Left lung (tissue), 14 donors: ENCODE measurements at places on chromosomes 4 and X.

DNA sequence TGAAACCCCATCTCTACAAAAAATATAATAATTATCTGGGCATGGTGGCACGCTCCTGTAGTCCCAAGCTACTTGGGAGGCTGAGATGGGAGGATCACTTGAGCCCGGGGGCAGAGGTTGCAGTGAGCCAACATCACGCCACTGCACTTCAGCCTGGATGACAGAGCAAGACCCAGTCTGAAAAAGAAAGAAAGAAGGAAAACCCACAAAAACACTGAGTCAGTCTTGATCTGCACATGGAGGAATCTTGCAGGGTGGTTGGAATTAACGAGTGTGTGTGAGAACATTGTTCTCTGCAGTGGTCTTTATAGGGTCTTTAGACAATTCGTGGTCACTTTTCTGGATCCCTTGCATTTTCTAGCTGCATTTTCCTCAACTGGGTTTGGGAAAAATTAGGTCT, 23.2 kb downstream of the ADD1 start:
- DNase-seq = no peak

- DNase-seq = no peak
These were observed 60.8 kb downstream of the REPS2 start for GRCh38 chrX:17007134-17007768.

DNA sequence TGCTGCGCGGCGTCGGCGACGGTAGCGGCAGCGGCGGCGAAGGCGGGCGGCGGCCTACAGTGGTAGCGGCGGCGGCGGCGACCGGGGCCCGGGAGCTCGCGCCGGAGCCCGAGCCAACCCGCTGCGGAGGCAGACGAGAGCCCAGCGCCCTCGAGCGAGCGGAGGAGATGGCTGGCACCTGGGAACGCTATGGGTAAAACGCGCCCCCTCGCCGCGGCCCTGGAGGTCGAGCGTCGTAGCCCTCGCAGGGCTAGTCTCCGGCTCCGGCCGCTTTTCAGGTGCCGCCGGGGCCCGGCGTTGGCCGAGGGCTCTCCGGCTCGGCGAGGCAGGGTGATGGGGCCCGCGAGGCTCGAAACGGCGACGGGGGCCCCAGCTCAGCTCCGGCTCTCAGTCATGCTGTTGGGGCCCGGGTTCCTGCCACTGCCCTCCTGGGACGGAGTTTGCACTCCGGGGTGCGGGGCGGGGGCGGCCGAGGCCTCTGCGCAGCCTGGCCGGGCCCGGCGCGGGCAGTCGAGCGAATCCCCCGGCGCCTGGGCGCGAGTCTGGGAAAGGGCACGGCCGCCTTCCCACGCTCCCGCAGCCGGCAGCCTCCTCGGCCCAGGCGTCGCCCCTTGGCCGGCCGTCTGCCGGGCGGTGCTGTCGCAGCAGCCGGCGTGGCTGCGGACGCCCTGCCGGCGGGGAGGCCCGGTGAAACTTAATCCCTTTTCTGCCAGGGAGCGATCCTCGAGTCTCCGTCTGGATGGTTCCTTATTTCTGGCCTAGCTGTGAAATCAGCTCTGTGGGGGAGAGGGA, 768 bp downstream of the MID2 start:
- DNase-seq = peak; percentile 56

GRCh38 chr4:28350485-28350884, 1489.8 kb downstream of the STIM2 start:
- DNase-seq = no peak

GRCh38 chrX:38166478-38167083, 54.1 kb downstream of the SRPX start:
- DNase-seq = no peak

DNA sequence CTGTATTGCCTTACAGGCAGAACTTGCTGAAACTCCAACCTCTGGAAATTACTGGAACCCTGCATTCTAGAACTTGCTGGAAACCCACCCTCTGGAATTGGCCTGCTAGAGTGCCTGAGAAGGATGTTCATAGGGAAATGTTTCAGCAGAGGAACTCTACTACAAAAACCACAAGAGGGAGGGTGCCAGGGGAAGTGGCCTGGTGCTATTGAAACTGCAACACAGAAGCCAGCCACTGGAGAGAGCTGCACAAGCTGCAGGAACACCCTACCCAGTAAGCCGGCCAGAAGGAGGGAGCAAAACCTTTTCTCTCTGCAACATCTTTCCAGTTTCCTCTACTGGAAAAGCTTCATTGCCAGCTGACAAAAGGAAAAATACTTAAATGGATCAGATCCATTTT, 2.5 kb upstream of the BRWD3 start:
- DNase-seq = peak; percentile 44

GRCh38 chrX:133837091-133837490, 148.3 kb downstream of the GPC3 start:
- DNase-seq = no peak

DNA sequence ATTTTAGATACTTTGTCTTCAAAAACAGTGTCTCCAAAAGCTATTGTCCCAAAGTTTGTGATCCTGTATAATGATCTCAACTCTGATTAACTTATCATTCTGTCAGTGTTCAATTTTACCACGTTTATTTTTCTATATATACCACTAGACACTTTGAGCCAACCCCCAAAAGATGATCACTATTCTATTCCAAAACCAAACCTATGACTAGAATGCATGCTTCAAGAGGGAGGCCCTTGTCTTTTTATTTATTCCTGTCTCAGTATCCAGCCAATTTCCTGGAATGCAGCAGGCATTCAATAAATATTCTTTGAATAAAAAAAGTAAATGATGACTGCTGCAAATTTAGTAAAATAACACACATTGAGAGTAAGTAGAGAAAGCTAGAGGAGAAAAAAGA, 275.6 kb downstream of the LDB2 start:
- DNase-seq = no peak

- DNase-seq = no peak
These were observed 34.6 kb upstream of the MID1 start for GRCh38 chrX:10654960-10655359.

GRCh38 chr4:154559494-154560418, 3.1 kb upstream of the FGB start:
- DNase-seq = no peak

GRCh38 chr4:112807083-112807482, 170.1 kb downstream of the LARP7 start:
- no peak for DNase-seq

GRCh38 chr4:28505064-28505463, 1644.4 kb downstream of the STIM2 start:
- no peak for DNase-seq

- no peak for DNase-seq
These were observed 21.3 kb downstream of the CD99 start for GRCh38 chrX:2712428-2712827.

GRCh38 chrX:71302461-71303213, 1.1 kb downstream of the ITGB1BP2 start:
- no peak for DNase-seq

- no peak for DNase-seq
These were observed 9.0 kb upstream of the TSPYL2 start for GRCh38 chrX:53073115-53073586.

DNA sequence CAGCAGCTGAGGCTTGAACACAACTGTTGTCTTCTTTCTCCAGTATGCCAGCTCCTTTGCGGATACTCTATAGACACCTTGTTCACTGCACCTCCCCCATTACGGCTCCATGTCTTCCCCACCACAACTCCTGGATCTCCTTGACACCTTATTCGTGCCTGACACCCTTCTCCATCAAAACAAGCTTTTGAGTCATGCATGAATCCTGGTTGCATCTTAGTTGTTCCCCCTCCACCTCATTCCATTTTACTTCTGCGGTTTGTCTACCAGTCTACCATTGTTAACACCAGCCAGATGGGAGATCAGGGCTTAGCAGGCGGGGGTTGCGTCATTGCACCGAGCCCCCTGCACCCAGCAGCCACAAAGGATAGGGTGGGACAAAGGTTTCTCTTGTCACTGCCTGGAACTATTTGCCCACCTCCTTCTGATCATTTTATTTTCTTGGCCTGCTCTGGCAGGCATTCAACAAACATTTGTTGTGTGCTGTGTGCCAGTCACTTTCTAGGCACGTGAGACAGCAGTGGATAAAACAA, 2.0 kb upstream of the CDK16 start:
- DNase-seq = no peak

DNA sequence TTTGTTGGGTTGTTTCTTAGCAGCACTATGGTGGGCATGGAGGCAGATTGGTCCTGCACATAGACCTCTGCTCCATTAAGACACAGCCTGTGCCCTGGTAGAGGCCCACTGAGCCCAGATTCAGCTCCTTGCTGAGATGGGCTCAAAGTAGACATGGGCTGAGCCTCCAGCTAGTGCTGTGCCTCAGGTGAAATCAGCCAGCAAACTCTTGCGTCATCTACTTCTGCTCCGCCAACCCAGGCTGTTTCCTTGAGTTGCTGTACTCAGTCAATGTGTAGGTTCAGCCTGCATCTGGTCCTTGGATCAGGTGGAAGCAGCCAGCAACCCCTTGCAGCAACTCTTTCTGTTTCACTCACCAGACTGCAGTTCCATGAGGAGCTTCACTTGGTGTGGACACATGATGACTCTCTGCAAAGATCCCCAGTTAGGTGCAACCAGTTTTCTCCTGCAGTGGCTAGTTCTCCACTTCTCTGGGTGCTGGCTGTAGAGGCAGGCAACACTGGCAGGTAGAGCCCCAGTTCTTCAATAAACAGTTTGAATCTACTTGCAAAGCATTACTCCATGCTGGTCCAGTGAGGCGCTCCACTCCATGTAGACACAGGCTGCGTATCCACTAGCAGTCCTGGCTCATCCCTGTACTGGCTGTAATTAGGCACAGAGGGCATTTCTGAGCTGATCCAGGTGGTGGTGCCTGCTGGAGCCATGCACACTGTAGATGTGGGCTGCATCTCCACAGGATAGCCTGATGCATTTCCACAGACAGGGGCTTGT, 199.0 kb upstream of the MAMLD1 start:
- DNase-seq = no peak

DNA sequence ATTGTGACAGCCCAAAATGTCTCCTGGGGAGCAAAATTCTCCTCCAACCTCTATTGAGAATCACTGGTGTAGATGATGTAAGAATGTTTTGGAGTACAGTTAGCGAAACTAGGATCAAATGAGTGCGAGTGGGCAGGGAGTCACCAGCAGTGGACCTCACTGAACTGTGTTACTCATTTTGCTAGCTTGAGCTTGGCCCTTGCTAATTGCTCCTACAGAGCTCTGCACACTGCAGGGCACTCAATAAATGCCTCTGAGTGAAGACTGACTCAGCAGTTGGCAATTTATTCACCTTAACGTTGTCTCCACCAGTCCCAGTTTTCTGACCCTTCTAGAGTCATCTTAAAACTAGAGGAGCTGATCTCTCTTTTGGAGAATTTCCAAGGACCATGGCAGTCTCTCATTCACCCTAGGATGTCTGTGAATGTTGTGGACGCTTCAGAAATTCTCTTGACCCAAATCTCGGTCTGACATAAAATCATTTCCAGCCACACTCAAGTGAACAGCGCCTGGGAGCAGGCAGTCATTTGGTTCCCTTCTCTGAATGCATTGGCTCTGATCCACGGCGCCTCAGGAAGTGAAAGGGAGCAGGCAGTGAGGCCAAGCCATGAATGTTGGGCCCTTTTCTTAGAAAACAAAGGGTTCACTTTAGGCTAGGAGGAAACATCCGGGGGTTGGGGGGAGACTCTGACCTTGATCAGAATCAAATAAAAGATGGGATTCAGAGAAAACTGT, 148.1 kb downstream of the NWD2 start:
- DNase-seq = peak; percentile 29

GRCh38 chr4:181176306-181176705, 1066.9 kb upstream of the TENM3 start:
- no peak for DNase-seq

- no peak for DNase-seq
These were observed 29.3 kb upstream of the HGFAC start for GRCh38 chr4:3412257-3413020.

DNA sequence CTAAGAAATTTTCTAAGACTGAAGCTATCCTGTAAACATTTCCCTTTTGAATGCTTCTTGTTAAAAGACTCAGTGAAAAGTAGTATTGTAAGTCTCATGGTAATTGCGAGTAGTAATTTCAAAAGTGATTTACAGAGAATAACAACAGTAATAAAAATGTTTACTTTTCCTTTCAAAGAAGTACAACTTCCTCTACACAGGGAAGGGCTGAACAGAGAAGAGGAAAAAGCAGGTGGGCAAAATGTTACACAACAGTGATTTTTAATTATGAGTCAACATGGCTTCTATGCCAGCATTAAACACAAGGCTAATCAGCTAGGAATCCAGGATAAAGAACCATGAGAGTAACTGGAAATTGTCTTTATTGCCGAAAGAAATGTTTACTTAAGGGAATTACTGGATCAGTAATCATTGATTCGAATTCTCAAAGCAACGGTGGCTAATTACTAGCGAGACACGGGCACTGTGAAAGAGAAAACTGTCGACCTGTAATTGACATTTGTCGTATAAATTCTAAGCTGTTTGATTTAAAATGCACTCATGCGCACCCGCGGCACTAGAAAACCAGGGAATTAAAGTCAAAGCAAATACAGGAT, 15.4 kb downstream of the UTP3 start:
- DNase-seq = peak; percentile 48

DNA sequence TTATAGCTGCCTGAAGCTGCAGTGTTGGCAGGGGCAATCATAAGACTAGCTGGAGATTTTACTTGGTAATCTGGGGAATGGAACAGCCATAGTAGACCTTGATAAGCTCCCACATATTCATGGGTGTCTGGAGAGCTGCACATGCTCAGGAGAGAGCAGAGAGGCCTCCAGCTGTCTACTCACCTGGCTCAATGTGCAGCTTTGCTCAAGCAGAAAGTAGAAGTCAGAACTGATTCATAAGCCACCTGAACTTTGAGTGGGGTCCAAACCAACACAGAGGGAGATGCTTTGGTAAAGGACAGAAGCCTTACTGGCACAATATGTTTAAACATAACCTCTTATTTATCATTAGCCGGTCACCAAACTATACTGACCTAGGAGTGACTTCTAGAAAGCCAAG, 54.4 kb downstream of the KDM6A start:
- DNase-seq = no peak

GRCh38 chr4:107404591-107405300, 315.3 kb downstream of the PAPSS1 start:
- DNase-seq = no peak

- DNase-seq = no peak
These were observed 80.9 kb downstream of the PCYT1B start for GRCh38 chrX:24566240-24566639.
